ENCODE measurements at places on chromosomes 5 and 9.

DNA sequence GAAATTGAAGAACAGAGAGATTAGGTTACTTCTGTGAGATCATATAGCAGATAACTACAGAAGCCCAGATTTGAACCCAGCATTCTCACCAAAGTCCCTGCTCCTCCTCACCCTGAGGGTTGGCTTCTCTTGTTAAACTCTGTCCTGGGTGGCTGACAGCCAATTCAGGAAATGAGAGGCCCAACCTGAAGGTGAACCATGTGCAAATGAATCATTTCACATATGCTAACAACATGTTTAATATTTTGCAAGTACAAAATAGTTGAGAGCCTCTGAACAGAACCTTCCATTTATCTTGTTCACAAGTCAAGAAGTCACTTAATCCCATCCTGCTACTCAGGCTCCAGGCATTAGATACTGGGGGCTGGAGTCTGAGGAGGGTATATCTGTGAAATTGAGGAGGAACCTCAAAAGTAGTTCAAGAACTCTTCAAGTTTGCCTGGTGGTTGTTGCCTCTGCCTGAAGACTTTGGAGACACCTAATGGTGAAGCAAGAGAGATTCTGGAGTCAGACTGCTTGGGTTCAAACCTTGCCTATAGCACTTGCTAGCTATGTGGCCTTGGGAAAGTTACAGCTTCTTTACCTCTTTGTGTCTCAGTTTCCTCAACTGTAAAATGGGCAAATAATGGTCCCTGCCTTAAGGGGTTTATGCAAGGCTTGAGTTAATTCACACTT, 564.0 kb downstream of the PSAT1 start:
- no peak for DNase-seq

DNA sequence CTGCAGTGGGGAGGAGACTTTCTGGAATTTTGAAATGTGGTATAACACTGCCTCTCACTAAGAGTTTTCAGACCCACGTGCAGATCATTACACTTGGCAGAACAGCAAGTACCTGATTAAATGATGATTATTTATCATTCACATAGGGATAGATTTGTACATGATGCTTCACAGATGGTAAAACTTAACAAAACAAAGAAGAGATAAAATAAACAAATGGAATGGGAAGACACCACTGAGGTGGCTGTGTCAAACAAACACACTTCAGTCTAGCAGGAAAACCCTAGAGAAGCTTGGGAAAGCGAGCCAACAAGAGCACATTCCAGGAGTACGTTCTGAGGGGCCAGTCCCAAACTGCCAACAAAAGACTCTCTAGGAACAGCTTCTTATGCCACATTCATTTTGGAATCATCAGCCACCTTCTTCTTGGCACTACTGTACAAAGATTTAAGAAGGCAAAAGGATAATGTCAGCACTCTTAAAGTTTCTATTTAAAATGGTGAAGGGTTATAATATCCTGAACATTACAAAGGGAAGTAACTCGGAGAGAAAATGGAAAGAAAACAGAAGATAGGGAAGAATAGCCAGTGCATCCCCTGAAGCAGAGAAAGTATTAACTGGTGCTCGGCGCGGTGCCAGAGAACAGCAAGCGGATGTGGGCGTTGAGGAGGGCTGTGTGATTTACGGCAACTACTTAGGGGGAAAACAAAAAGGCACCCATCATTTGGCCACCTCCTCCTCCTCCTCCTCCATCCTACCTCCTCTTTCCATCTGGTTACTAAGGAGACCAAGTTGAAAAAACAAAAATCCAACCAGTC, 1.6 kb downstream of the MED27 start:
- DNase-seq = no peak

DNA sequence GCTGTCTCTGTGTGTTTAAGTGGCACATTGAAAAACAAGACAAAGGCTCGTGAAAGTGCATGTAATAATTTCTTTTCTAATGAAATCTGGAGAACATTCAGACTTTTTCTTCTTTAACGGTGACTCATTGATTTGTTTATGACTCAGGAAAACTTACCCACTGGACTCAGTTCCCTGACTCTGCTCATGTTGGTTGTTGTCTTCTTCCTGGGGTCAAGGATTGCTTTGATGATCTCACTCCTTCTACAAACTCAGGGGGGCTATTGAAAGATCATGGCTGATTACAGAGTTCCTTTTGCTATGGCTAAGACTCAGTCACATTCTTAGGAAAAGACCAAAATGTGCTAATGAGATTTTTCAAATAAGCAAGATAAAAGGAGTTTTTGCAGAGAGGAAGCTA, 141.1 kb upstream of the DAP start:
- no peak for DNase-seq

- no peak for DNase-seq
These were observed 44.8 kb downstream of the SNCAIP start for GRCh38 chr5:122356855-122357254.

DNA sequence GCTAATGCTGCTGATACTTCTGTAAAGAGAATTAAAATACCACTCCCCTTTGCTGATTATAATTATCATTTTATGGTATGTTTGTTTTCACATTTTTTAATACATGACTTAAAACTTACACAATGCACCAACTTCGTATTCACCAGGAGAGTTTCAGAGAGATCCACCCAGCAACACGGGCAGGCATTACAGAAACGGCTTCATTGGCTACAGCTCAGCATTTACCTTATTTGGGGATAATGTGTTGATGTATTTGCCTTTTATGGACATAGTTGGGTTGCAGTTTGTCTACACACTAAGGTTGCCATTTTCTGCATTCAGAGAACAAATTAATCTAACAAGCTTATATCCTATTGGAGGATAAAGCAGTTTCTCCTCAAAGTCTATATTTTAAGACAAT, 423.6 kb downstream of the PRDM9 start:
- DNase-seq = no peak

- DNase-seq = no peak
These were observed 64.3 kb upstream of the RNU6ATAC start for GRCh38 chr9:134228649-134229048.

All from suprapubic skin (tissue), 4 donors.